ENCODE measurements at places on chromosomes 6 and 20. TPM values are rescaled to one million over a fixed set of nuclear protein-coding genes. Genes with fewer than 3 reads are reported as not detected.

ENPP3 gene
- total RNA-seq: 2.0 TPM

NNAT gene
- 22.0 TPM for total RNA-seq

HIVEP2 gene
- total RNA-seq: 18.7 TPM

LMBRD1 gene
- total RNA-seq: 45.2 TPM

CYP21A2 gene
- total RNA-seq: not detected

Measured in skin of body (tissue), 3 donors.